EL (cell line): ENCODE measurements at places on chromosomes 16 and 17.
A peak's percentile ranks its signal among the peaks of the same experiment; 100 is the strongest.

DNA sequence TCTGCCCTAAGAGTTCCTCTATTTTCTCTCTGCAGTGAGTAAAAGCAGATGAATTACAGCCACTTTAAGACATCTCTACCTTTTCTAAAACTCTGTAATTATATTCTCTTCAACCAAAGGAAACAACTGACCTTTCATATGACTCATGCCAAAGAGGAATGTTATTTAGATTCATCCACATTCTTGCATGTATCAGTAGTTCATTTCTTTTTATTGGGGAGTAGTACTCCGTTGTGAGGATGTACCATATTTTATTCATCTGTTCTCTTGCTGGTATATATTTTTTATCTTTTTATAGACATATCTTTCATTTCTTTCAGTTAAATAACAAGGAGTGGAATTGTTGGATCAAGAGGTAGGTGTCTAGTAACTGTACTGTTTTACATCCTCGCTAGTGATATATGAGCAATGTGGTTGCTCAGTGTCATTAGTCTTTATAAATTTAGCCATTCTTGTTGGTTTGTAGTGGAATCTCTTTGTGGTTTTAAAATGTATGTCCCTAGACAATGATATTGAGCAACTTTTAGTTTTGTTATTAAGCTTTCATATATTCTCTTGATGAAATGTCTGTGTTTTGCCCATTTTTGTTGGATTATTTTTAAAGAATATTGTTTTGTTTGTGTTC, 7.8 kb upstream of the MYH8 start:
- DNase-seq, result peak; percentile 63

GRCh38 chr17:59406808-59407381, 75.4 kb downstream of the YPEL2 start:
- peak; percentile 48 for DNase-seq

- no peak for DNase-seq
These were observed 221.0 kb downstream of the RBFOX3 start for GRCh38 chr17:79389896-79390295.

DNA sequence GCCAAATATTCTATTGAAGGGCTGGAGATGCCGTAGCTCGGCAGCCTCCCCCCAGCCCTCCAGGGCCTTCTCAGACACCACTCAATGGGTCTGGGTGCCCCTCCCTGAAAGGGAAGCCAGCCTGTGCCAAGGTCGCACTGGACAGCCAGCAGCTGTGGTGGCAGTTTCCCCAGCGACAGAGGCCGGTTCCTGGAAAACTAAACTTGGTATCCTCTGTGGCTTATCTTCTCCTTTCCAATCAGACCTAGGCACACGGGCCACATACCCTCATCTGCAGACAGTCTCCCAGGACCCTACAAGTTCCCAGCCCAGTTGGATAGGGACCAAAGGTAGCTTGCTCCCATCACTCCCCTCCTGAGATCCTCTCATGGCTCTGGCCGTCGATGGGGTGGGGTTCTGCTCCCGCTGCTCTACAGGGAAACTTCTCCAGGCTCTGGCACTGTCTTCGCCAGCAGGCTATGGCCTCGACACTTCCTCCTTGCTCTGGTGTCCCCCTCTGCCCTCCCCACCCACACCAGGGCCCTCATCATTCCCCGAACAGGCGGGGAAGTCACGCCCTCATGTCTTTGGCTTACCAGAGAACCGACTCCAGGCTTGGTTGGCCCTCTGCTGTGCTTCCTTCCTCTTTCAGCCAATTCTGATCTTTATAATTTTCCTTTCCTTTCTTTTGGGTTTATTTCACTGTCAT, 18.3 kb upstream of the IL21R start:
- no peak for DNase-seq

DNA sequence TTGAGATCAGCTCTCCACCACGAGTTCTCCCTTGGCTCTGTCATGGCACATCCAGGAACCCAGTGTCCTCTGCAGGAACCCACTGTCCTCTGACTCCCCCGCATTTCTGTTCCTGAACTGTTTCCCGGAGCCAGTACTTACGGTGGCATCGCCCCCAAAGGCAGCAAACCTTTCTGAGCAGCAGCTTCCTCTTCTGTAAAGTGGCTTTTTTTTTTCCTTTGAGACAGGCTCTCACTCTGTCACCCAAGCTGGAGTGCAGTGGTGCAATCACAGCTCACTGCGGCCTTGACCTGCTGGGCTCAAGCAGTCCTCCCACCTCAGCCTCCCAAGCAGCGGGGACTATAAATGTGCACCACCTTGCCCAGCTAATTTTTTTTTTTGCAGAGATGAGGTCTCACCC, 32.2 kb downstream of the NAGPA start:
- DNase-seq, result no peak

DNA sequence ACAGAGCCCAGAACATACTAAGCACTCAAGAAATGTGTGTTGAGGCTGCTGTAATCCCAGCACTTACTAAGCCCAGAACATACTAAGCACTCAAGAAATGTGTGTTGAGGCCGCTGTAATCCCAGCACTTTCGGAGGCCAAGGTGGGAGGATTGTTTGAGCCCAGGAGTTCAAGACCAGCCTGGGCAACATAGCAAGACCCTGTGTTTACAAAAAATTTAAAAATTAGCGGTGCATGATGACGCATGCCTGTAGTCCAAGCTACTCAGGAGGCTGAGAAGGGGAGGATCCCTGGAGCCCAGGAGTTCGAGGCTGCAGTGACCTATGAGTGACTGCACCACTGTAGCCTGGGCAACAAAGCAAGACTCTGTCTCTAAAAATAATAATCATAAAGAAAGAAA, 6.7 kb upstream of the ZDHHC1 start:
- no peak for DNase-seq

- peak; percentile 97 for DNase-seq
These were observed at the start of gene IRX5 for GRCh38 chr16:54930005-54930868. IRX5 (plus strand) TSS chr16:54930865; CDS start chr16:54931199, 334 bp downstream.

DNA sequence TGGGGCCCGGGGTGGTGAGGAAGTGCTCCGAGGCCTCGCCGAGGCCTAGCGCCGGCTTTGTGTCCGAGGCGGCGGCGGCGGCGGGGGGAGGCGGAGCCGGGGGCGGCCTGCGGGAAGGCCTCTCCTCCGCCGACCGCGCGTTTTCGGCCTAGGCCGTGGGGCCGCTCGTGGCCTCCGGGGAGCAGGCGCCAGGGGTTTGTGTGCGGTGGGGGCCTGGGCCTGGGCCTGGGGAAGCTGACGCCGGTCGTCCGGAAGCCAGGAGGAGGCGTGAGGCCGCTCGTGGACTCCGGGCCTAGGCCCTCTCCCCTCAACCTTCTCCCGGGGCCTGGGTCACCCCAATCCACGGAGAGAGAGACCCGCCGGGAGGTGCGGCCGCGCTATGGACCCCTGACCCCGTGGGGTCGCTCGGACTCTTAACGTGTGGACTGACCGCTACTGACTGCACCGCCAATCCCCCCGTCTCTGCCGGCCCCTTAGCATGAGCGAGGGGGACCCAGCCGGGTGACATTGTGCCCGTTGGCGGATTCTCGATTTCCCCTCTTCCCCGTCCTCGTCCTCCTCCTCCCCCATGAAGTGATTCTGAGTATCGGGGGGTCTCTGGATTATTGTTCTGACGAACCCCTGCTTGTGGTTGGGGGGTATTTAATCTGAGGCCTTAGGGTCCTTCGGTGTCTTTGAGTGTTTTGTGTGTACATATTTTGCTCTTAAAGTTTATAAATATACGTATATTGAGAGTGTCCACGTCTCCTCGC, 660 bp downstream of the RBBP6 start:
- no peak for DNase-seq

- DNase-seq, result no peak
These were observed 11.7 kb upstream of the SPATA32 start for GRCh38 chr17:45273551-45273957.

GRCh38 chr16:47816511-47816910, 339.3 kb downstream of the ABCC12 start:
- no peak for DNase-seq

DNA sequence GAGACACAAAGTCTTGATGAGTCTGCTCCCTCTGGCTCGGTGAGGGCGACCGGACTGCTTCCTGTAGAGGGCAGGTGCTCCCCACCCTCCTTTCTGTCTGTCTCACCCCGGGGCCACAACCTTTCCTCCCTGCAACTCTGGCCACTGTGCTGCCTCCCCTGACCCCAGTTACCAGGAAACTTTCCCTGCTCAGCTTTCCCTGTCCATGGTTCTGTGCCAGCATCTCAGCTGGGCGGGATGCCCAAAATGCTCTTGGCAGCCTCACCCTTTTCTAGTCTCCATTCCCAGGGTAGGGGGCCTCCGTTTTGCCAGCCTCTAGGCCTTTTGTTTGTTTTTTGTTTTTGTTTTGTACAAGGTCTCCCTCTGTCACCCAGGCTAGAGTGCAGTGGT, 1.4 kb downstream of the PLD2 start:
- DNase-seq, result no peak

DNA sequence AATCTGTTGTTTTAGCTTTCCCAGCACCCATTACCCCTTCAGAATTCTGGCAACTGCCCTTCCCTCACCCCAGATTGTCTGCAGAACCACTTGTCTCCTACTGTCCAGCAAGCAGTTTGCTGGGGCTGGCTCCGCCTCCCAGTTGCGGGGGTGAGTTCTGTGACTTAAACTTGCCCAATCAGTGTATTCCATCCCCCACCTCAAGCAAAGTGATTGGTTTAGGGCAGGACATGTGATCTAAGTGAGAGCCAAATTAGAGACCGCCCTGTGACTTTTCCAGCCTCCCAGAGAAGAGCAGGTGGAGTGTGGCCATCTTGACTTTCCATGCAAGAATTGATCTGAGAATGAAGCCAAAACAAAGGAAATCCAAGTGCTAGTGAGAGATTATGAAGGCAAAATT, 22.7 kb upstream of the SRCIN1 start:
- DNase-seq, result no peak

- no peak for DNase-seq
These were observed 4.5 kb downstream of the SAMD14 start for GRCh38 chr17:50125420-50125997.

- peak; percentile 67 for DNase-seq
These were observed 1.2 kb downstream of the NXN start for GRCh38 chr17:978103-979093.

GRCh38 chr17:43324205-43324893, 74.4 kb upstream of the ARL4D start:
- DNase-seq, result no peak

DNA sequence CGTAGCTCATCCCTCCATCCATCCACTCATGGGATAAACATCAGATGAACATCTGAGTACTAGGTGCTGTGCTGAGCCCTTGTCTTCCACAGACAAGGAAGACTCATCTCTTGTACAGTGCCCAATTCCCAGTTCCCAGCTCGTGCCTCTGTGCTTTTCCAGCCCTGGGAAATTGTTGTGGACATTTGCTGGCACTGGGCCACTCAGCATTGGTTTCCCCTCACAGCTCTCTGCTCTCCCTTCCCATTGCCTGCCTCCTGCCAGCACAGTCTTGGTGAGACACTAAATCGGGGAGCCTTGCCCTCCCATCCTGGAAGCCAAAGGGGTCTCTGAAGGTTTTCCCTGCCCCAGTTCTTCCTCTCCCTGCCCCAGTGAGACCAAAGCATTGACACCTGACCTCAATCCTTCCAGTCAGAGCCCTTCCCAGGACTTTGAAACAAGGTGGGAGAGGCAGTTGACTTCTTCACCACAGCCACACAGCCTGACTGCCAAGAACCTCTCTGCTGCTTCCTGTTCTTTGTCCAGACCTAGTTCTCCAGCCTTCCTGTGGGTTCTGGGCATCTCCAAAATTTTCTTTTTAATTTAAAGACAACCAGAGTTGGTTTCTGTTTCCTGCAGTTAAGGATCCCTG, 50.2 kb downstream of the WSB1 start:
- no peak for DNase-seq

DNA sequence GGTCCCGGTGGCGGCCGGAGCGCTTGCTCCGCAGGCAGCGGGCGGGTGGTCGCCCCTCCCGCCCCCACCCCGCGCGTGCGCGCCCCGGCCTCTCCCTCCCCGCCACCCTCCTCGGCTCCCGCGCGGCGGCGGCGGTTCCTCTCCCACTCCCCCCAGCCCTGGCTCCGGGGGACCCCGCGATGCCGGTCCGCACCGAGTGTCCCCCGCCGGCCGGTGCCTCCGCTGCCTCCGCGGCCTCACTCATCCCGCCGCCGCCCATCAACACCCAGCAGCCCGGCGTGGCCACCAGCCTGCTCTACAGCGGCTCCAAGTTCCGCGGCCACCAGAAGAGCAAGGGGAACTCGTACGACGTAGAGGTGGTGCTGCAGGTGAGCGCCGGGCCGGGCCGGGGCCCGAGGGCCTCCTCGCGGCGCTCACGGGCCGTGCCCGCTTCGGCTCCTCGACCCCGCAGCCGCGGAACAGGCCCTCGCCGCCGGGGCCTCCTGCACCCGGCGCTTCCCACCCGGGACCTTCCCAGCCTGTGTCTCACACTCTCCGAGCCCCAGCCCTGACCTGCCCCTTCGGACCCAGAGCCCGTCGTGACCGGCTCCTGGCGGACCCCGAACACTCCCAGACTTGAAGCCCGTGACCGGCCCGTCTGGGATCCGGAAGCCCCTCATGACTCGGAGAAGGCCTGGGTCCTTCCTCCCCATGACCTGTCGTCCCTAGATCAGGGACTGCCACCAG, 490 bp downstream of the GID4 start:
- DNase-seq, result peak; percentile 40

GRCh38 chr16:57475711-57476339, 10.5 kb downstream of the DOK4 start:
- DNase-seq, result peak; percentile 35

DNA sequence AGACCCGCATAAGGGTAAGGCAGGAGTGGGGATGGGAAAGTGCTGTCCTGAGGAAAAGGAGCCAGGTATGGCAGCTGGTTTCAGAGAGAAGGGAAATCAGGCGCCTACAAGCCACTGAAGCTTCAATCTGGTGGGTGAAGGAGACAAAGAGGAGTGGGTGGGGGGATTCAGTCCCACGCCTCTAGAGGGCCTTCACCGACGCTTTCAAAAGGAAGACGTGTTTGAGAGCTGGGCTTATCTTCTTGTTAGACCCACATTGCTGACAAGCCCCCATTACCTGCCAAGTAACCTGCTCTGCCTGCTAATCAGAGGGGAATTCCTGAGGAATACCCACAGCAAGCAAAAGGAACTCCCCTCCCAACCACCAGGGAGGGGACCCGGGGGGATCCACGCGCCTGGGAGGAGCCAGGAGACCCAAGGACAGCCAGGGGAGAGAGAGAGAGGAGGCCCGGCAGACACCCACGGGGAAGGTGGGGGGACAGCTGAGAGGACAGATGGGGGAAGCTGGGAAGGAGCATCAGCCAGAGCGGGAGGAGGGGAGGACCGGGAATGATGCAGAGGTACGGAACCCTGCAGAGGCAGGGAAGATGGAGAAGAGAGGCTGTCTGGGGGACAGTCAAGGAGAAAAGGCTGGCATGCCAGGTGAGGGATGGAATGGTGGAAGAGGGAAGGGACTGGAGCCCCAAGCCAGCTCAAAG, 1.0 kb downstream of the MTMR4 start:
- DNase-seq, result no peak

GRCh38 chr17:45334701-45335677, 18.2 kb upstream of the MAP3K14 start:
- no peak for DNase-seq
